CD4-positive, alpha-beta T cell treated with Interleukin-15 for 4 hours (primary cell): ENCODE measurements at places on chromosomes 6 and 20.

GRCh38 chr20:38383147-38383546 lies 36.9 kb downstream of the LBP start:
- DNase-seq = no peak

DNA sequence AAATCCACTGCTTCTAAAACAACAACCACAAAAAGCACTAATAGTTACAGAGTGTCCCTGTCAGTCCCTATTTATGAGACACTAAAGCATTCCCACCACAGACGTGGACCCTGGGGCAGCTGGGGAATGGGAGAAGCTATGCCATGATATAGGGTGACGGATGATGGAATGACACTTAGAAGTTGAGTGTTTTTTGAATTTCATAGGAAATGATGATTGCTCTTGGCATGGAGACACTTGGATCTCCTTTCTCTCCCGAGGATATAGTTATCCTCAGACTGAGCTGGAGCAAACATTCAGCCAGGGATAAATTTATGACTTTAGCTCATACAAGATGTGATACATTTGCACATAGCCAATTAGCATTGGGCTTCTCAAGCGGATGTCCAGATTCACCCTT lies 151.2 kb downstream of the EDN3 start:
- no peak for DNase-seq

GRCh38 chr20:22288957-22289356 lies 295.4 kb downstream of the FOXA2 start:
- no peak for DNase-seq

GRCh38 chr6:158029668-158030230 lies 48.1 kb downstream of the SYNJ2 start:
- no peak for DNase-seq

- no peak for DNase-seq
Measured at GRCh38 chr6:79813143-79813850, 134.1 kb downstream of the ELOVL4 start.

- no peak for DNase-seq
Measured at GRCh38 chr6:158506601-158507000, 53.3 kb upstream of the TMEM181 start.

DNA sequence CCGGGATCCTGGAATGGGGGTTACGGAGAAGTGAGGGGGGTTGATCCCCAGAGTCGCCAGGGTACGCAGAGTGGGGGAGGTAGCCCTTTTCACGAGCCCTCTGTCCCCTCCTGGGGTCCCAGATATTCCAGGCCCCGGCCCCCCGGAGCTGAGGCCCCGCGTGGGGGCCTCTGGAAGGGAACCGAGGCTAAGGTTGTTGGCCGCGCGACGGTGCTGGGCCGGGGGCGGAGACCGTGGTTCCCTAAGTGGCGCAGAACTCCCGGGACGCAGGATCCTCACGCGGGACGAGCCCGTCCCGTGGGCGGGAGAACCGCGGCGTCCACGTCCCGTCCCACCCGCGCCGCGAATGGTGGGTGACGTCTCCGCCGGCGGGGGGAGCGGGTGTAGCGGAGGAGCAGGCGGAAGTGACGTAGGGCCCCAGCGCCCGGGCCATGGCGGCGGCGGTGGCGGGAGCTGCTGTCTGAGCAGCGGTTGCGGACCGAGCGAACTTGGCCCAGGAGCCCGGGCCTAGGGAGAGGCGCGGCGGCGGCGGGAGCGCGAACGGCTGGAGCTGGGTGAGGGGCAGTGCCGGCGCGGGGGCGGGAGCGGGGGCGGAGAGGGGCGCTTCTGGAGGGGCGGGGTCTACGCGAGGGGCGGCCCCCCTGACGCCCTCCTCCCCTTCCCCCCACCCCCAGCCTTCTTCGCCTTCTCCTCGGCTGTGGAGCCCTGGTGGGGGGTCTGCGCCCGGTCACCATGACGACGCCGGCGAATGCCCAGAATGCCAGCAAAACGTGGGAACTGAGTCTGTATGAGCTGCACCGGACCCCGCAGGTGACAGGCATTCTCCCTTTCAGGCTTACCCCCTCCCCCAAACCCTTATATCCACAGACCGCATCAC lies at the start of gene RING1:
Gene RING1 (plus strand): TSS at position 410 of the 877 bp plus-strand sequence. CDS start 323 bp downstream, at position 733.
- DNase-seq = peak; percentile 81

- no peak for DNase-seq
Measured at GRCh38 chr20:8670893-8671215, 398.0 kb upstream of the PLCB4 start.

- DNase-seq = no peak
Measured at GRCh38 chr6:132900849-132901248, 86.5 kb downstream of the RPS12 start.

GRCh38 chr20:38895098-38895949 lies 30.9 kb upstream of the FAM83D start:
- DNase-seq = no peak

GRCh38 chr20:19073584-19074218 lies 138.7 kb upstream of the SLC24A3 start:
- DNase-seq = no peak

GRCh38 chr6:6686748-6687601 lies 98.5 kb downstream of the LY86 start:
- no peak for DNase-seq

DNA sequence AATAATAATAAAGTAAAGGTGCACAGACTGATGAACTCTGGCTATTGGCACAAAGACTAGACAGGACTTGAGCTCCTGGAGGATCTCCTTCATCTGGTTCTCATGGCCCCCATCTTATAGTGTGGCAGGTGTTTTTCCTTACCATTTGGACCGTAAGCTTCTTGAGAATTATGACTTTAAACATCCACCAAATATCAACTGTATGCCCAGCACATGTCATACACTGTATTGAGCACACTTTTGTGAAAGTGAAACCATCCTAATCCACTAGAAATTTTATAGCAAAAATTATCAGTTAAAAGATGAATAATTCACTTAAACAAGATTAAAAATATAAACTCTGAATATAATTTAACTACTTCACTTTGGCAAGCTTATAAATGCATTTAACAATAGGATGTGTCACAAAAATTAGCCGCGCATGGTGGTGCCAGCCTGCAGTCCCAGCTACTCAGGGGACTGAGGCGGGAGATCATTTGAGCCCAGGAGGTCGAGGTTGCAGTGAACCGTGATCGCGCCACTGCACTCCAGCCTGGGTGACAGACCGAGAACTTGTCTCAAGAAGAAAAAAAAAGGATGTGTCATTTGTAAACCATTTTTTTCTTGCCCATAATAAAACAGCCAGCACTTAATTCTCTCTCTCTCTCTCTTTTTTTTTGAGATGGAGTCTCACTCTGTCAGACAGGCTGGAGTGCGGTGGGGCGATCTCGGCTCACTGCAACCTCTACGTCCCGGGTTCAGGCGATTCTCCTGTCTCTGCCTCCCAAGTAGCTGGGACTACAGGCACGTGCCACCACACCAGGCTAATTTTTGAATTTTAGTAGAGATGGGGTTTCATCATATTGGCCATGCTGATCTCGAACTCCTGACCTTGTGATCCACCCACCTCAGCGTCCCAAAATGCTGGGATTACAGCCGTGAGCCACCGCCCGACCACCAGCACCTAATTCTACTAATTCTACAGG lies 9.1 kb downstream of the HIVEP2 start:
- DNase-seq = no peak

GRCh38 chr20:43721097-43721428 lies 5.7 kb downstream of the GTSF1L start:
- DNase-seq = no peak

DNA sequence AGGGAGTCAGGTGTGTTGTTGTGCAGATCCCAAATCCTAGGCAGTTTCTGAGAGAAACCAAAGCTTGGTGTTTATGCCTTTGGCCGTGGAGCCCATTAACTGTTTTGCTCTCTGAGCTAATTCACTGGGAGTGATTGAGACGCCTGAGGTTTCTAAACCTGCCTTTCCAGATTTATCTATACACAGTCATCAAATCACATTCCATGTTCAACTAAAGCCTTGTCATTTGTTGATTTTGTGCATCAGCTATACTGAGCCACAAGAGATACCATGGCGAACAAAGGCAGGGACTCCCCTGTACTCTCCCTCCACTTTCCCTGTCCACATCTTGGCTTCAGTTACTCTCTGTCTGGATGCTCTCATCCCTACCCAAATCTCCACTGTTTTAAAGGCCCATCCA lies 229.7 kb upstream of the PMEPA1 start:
- no peak for DNase-seq

DNA sequence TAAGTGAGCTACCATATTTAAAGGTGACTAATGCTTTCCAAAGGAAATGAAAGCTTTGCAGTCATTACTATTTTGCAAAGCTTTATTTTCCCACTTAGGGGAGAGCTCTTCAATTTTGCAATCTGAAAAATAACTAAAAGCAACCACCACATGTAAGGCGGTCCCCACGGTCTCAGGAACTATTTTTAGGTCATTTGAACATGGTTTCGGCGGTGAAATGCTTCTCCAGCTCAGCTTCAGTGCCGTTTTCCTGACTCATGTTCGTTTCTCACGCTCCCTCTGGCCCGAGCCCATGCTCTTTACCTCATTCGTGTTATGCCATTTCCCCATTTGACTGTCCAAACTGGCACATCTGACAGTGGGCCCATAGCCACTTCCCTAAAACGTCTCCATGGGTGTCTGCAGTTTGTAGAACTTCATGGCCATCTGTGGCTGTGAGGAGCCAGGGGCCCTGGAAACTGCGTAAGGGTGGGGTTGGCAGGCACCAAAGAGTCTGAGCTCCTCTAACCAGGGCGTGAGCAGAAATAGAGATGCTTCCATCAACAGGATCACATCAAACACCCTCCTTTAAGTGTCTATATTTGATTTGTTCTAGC lies 46.5 kb downstream of the ADTRP start:
- no peak for DNase-seq

DNA sequence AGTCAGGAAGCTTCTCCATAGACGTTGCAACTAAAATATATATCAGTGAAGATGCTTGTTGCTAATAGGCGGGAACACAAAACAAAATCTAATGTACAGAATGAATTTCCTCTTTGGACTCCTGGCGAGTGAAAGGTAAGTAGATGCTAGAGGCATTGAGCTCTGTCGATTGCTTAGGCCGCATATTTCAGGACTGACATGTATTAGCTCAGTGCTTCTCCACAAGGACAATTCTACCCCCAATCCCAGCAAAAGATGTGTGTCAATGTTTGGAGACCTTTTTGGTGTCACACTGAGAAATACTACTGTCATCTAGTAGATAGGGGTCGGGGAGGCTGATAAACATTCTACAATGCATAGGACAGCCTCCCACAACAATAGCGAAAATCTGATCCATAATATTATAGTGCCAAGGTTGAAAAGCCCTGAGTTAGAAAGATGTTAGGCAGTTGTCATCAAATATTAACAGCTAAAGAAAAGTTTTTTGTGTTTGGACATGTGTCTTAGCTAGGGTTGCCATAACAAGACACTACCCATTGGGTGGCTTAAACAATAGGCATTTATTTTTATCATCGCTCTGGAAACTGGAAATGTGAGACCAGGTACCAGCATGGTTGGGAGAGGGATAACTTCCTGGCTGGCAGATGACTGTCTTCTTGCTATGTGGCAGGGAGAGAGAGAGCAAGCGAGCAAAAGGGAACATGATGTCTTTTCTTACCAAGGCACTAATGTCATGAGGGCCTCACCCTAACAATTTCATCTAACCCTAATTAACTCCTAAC lies 48.0 kb upstream of the BCAS1 start:
- no peak for DNase-seq

GRCh38 chr6:85047818-85048217 lies 283.4 kb upstream of the TBX18 start:
- DNase-seq = no peak

- DNase-seq = no peak
Measured at GRCh38 chr6:98433325-98434056, 400.9 kb upstream of the POU3F2 start.

GRCh38 chr6:218153-219018 lies 73.9 kb upstream of the DUSP22 start:
- no peak for DNase-seq
